ENCODE measurements at places on chromosomes 6 and 20.

DNA sequence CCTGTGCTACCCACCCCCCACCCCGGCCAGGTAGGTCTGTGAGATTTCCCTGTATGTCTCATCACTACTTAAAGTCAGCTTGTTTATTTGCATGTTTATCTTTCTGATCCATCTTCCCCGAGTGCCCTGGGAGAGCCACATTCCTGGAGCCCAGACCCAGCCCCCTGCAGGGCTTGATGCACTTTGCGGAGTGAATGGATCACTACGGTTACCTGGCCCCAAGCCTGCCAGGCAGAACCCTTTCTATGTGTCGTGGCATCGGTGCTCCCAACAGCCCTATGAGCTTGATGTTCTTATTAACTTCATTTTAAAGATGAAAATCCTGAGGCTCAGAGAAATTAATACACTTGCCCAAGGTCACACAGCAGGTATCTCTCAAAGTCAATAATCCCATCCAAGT is 13.6 kb upstream of the SLCO4A1 start:
- DNase-seq: no peak

- DNase-seq: no peak
Observed at GRCh38 chr20:50898475-50898874, 32.8 kb downstream of the ADNP start.

DNA sequence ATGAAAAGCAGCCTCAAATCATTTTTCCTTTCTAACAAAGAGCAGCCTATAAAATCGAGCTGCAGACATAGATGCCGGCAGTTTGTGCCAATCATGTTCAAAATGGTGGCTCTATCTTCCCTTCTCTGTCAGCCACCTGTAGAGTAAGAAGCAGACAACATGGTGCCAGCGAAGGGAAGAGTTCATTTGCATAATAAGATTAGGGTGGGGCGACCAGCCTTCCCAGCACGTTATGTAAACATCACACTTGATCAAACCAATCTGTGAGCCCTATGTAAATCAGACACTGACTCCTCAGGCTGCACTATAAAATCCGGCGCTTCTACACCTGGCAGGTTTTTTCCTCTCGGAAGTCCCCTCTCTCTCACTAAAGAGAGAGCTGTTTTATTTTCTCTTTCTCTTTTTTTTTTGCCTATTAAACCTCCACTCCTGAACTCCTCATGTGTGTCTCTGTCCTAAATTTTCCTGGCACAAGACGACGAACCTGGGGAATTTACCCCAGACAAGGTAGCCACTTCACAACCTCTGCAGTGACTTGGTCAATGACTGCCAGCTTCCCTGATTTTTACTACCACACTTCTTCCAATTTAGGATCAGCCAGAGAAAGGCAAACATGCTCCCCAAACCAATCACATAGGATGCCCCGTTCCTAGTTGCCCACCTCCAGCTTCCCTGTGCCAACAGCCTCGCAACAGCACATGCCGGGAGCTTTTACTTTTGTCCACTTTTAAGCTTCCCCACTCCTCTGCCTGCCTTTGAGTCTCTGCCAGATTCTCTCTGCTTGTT is 12.9 kb downstream of the TPMT start:
- no peak for DNase-seq

- no peak for DNase-seq
Observed at GRCh38 chr6:11432713-11433450, 104.7 kb upstream of the TMEM170B start.

- DNase-seq: no peak
Observed at GRCh38 chr20:64036346-64037198, 590 bp downstream of the C20orf204 start.

GRCh38 chr6:113976806-113977205 is 5.9 kb upstream of the HDAC2 start:
- no peak for DNase-seq

Data from amygdala (tissue), 56 donors.